ENCODE measurements at places on chromosomes 16 and 17.

- DNase-seq, result no peak
These were observed 18.5 kb upstream of the GGA2 start for GRCh38 chr16:23528644-23529310.

DNA sequence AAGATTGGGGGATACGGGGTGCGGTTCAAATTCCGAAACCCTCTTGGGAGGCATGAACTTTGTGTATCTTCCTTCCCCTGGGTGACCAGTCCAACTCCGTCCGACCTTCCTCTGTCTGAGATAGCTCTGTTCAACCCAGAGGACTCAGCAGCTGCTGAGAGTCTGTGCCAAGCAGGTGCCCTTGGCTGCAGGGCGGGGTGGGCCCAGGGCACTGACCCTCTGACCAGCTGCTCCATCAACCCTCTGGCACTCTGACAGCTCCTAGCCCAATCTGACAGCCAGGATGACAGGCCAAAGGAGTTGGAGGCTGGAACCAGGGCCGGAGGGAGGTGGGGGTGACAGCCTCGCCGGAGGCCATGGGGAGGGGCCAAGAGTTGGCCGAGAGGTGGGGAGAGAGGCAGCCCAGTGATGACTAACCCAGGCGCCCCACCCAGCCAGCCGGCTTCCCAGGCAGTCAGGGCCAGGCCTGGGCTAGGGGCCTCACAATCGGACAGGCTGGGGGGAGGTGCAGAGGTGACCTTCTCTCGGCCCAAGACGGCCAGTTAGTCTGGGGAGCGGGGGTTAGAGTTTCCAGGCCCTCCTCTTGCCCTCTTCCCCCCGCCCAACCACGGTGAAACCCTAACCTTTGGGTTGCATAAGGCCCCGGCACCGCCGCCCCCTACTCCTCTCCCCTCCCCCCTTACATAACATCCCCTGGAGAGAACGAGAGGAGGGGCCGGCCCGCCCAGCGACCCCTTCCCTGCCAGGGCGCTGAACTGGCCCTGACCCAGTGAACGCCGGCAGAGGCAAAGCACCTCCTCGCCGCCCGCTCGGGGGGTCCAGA lies 5.0 kb upstream of the TLCD2 start:
- DNase-seq, result peak; percentile 96

- DNase-seq, result no peak
These were observed 5.9 kb upstream of the RAB40C start for GRCh38 chr16:583815-584591.

- peak; percentile 96 for DNase-seq
These were observed 885 bp upstream of the VASN start for GRCh38 chr16:4370570-4371356.

- DNase-seq, result no peak
These were observed 1.8 kb upstream of the VPS4A start for GRCh38 chr16:69309316-69309715.

- DNase-seq, result peak; percentile 71
These were observed 2.5 kb downstream of the RSL1D1 start for GRCh38 chr16:11848842-11849241.

DNA sequence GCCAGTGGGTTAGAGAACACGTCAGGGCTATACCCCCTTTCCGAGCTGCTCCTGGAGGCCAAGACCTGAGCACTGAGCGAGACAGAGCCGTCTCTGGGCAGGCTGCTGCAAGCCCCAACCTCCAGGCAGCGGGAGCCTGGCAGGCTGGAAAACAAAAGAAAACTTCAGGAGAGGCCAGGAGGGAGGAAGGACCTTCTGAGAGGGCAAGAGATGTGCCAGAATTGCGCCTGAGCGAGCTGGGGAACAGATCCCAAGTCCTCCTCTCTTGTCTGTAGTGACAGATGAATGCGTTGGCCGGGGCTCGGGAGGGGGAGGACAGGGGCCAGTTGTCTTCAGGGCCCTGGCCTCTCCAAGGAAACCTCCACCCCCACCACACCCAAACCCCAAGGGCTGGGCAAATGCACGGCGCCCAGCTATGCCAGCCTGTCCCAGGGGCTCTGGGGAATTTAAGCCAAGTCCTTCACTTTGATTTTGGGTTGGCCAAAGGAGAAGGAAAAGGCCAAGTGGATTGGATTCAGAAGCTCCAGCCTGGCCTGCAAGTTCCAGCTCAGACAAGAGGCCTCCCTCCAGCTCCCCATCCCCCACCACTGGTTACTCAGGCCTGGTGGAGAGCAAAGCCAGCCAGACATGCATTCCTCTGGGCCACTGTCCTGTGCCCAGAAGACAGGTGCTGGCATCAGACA lies 18.1 kb downstream of the SDK2 start:
- DNase-seq, result no peak

DNA sequence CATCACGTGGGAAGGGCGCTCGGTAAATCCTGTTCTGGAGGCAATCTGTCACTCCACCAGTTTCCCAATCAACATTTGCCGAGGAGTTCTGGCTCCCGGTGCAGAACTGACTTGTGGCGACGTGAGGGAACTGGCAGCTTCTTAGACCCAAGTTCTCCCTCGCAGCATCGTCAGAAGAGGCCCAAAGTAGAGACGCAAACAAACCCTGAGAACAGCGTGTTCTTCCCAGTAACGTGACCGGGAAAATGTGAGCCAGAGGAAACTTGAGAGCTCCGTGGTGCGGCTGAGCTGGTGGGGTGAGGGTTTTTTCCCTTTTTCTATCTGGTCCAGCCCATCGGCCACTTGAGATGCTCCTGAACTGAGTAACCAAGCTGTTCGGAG lies 158.9 kb upstream of the CACNG5 start:
- DNase-seq, result no peak

DNA sequence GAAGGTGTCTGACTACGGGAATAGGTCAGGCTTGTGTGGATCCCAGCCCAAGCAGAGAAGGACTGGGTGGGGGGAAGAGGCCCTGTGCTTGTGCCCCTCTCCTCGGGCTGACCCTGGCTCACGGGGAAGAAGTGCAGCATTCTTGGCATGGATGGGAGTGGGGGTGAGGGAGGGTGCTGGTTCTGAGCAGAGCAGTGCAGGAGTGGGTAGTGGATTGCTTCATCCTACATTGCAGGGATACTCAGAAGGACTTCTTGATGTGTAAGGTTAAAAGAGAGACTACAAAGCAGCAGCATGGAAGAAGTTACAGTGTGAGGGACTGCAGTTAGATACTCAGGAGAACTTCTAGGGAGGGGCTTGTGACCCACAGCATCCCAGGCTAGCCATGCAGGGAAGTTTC lies 2.1 kb downstream of the ARHGAP23 start:
- no peak for DNase-seq

DNA sequence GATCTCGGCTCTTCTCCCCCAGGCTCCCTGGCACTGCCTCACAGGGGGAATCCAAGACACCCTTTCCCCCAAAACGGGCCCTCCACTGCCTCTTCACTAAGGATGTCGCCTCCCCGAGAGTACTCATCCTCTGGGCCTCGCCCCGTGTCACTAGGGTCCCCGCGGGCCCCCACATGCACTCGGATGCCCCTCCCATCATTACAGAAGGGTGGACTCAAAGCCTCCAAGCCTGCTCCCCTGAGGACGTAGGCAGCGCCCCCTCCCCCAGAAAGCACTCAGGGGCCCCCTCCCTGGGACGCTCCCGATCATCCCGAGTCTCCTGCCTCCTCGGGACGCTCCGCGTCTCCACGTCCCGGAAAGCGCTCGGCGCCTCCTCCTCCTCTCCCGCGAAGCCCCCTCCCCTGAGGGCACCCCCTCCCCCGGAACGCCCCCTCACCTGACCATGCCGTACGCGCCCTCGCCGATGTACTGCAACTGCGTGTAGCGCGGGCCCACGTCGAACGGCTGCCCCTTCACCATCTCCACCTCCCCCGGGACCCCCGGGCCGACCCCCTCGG lies 338 bp downstream of the MAPK3 start:
- no peak for DNase-seq

Measured in EL (cell line).